ENCODE measurements at places on chromosomes 5 and 9.

DNA sequence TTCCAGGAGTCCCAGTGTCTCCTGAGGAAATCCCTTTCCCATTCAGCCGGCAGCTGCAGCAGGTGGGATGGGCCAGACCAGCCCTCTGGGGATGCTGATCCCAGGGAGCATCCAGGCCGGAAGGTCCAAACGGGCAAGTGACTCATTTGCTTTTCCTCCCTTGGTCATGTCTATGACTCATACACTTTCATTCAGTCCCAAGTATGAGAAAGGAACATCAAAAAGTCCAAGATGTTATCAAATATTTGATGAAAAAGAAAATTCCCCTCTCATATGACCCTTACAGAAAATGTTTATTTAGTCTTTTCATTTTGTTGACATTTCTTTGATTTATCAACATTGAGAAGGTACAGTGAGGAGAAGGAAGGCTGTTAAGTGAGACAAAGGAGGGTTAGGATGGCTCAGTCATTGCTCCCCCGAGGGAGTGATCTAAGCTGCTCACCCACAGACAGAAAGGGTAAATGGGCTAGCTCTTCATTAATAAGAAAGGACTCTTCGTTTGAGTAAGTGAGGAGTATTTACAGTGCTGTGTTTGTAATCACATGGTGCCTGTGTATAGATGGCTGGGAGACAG, 117.6 kb upstream of the ANKRD55 start:
- peak; percentile 10 for DNase-seq

DNA sequence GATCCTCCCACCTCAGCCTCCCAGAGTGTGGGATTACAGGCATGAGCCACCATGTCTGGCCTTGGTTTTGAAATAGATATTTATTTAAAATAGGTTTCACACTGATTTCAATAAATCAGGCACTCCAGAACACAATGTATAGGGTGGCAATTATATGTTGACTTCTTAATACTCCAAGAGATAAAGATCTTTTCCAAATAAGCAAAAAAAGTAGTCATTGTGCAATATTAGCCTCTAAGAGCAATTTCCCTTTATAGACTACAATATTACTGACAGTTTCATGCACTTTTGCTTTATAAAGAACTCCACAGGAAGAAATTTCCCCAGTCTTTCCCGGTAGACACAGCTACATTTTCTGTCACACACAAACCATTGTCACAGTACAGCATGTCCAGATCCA, 23.4 kb upstream of the RUFY1 start:
- no peak for DNase-seq

- DNase-seq: peak; percentile 41
Measured at GRCh38 chr9:6616951-6617602, 28.5 kb downstream of the GLDC start.

GRCh38 chr5:153459051-153459743, 31.3 kb upstream of the GRIA1 start:
- peak; percentile 50 for DNase-seq

- DNase-seq: no peak
Measured at GRCh38 chr9:130912932-130913598, 16.5 kb upstream of the QRFP start.

DNA sequence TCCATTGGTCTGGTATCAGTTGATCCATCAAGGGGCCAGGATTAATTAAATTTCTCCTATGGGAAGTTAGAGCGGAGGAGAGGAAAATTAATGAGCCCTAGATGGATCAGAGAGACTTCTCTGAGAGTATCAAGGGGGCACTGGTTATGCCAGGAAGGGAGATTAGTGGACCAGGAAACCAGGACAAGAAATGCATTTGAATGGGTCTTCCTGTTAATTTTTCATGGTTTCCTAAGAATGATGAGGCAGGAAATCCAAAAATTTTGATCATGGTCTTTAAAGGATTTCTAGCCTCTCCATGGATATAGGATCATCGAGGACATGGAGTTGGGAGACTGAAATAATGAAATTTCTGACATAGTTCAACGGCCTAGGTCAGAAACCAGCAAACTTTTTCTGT, 30.8 kb downstream of the FOXI1 start:
- DNase-seq: no peak

- no peak for DNase-seq
Measured at GRCh38 chr5:53424686-53425615, 55.5 kb upstream of the FST start.

DNA sequence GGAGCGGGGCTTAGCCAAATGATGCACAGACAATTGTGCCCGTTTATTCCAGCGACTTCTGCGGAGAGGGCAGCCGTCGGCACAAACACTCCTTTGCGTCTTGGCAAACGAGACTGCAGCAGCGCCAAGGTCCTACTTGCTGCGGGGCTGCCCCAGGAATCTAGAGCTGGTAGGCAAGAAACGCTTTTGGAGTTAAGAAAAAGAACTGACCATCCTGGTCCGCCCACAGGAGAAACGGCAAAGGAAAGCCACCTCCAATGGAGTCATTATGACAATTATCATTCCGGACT, 2.3 kb downstream of the RXFP3 start:
- no peak for DNase-seq

All from NCI-H748 treated with DMSO at 0.1 percent for 48 hours (cell line).